Thoracic aorta (tissue), 2 donors: ENCODE measurements at places on chromosomes 4 and X. TPM values are rescaled to one million over a fixed set of nuclear protein-coding genes. Genes with fewer than 3 reads are reported as not detected.

- no peaks in the 10 kb centered on the region for H3K27me3 ChIP-seq
- DNase-seq, result no peak
- no peak overlapping the region for H3K4me3 ChIP-seq
- no peaks in the 10 kb centered on the region for H3K36me3 ChIP-seq
- H3K4me1 ChIP-seq, result no peaks in the 10 kb centered on the region
These were observed 9.4 kb downstream of the FAM53A start for GRCh38 chr4:1674682-1675081.

Gene CAMK2D
- total RNA-seq, result 50.6 TPM

DNA sequence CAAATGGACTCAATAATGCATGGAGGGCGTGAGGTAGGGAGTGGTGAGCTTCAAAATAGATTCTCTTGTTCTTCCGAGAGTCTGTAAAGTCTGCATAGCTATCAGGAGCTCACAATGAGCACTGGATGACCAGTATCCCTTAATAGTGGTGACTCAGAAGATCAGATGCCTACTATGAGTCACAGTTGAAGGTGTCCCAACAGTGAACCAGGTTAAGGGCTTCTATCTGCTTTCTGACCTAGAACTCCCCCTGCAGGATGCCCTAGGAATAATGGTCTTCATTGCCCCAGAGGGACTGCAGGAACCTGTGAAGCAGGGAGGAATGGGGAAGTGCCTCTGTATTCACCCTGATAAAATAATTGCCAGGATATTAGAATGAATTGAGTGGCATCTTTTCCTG lies 22.1 kb downstream of the DGKK start:
- H3K27me3 ChIP-seq, result no peaks in the 10 kb centered on the region
- no peak overlapping the region for H3K4me3 ChIP-seq
- no peaks in the 10 kb centered on the region for H3K4me1 ChIP-seq
- no peak for DNase-seq
- H3K36me3 ChIP-seq, result no peaks in the 10 kb centered on the region

Gene LYAR
- 20.7 TPM for total RNA-seq
